ENCODE measurements at places on chromosomes 1 and 21.

- DNase-seq = no peak
These were observed 41.7 kb downstream of the EIF2D start for GRCh38 chr1:206570529-206570928.

DNA sequence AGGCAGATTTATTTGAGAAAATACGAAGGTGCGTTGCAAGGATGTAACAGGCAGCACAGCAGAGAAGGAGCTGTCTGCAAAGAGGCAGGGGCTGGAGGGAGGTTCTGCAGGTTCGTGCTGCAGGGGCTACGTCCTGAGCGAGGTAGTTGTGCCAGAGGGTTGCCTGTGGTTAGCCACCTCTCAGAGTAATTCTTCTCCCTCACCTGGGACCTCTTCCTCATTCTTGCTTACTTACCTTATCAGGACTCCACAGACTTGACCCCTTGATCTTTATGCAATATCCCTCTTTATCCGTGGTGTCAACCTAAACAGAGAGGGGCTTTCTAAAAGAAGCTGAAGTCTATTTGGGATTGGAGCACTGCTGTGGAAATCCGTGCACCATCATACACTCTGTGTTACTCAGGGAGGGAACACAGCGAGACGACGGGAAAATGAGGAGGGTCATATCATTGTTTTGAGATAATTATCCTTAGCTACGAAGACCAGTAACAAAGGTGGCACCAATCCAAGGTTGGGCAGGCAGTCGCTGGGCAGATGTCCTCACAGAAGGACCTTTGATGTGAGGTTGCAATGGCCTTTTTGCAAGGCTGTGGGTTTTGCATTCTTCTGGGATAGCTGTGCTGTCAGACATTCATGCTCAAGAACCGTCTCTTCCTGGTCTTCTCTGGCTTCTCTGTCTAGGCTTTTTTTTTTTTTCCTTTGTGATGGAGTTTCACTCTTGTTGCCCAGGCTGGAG is 82.8 kb downstream of the WDR4 start:
- no peak for DNase-seq

- no peak for DNase-seq
These were observed 42.7 kb downstream of the FAAP20 start for GRCh38 chr1:2151911-2152310.

- DNase-seq = no peak
These were observed 191.2 kb upstream of the SGIP1 start for GRCh38 chr1:66342707-66343106.

GRCh38 chr1:63713627-63714481 is 60.0 kb upstream of the ROR1 start:
- peak; percentile 79 for DNase-seq

GRCh38 chr21:43894206-43894577 is 29.2 kb downstream of the AGPAT3 start:
- no peak for DNase-seq

- no peak for DNase-seq
These were observed 34.8 kb upstream of the HOOK1 start for GRCh38 chr1:59779949-59780348.

- DNase-seq = no peak
These were observed 262.4 kb downstream of the USP25 start for GRCh38 chr21:15992171-15992570.

GRCh38 chr1:211640301-211640630 is 35.2 kb downstream of the NEK2 start:
- DNase-seq = no peak

- peak; percentile 36 for DNase-seq
These were observed 14.0 kb upstream of the ALX3 start for GRCh38 chr1:110084227-110085078.

DNA sequence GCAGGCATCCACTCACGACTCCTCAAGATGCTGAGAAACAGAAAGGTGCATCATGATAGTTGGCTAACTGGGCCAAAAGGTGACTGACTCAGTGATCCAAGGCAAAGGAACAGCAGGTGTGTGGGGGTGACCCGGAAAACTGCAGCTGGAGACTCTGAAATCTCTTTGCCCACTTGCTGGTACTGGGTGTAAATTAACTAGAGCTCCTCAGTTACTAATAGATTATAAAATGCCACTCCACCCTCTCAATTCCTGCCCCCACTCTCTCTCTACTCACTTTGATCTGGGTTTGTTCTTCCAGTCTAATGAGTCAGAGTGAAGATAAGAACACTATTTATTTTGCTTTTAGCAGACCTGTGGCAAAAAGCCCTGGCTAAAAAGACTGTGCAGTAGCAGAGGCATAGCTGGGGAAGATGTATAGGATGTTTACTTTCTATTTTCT is 7.2 kb upstream of the PIGC start:
- DNase-seq = peak; percentile 48

GRCh38 chr1:247324204-247324787 is 7.4 kb downstream of the ZNF496 start:
- no peak for DNase-seq

GRCh38 chr1:172795741-172796140 is 136.8 kb downstream of the FASLG start:
- DNase-seq = no peak

GRCh38 chr1:11611638-11612327 is 42.4 kb downstream of the FBXO2 start:
- DNase-seq = no peak

- DNase-seq = peak; percentile 73
These were observed 47.5 kb upstream of the IPO9 start for GRCh38 chr1:201781437-201781836.

- DNase-seq = no peak
These were observed 194.3 kb downstream of the KCTD3 start for GRCh38 chr1:215761446-215761845.

GRCh38 chr1:74650561-74650960 is 23.0 kb downstream of the ERICH3 start:
- DNase-seq = peak; percentile 1

DNA sequence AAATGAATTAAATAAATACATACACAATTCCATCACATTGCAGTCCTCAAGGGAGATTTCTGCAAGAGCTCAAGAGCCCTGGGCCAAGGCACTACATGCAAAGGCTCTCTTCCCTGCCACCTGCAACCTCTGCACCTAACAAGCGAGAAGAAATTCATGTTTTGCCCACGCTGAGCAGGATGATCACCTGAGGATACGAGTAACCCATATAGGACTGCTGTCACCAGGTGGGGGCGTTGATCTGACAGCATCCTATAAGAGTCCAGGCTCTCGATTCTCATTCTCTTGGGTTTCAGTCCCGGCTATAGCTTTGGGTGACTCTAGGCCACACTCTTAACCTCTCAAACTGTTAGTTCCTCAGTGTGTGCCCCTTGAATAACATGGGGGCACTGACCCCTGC is 18.7 kb upstream of the SPOCD1 start:
- no peak for DNase-seq

GRCh38 chr21:43771698-43772424 is 4.2 kb downstream of the CSTB start:
- DNase-seq = no peak

DNA sequence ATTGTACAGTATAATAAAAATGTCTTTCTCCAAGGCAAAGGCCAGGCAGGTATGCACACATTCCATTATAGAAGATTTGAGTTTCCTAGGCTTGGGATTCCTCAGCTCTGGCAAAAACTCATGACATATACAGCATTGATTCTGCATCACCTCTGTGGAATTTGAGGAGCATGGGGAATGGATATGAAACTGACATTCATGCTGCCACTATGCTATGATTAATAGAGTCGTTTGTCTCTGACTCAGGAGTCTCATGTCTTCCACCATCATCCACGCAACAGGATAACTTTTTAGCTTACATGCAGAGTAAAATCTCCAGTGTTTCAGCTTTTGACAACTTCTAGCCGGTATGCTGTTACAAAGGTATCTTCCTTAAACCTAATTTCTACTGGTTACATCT is 49.8 kb upstream of the ADORA3 start:
- peak; percentile 49 for DNase-seq

DNA sequence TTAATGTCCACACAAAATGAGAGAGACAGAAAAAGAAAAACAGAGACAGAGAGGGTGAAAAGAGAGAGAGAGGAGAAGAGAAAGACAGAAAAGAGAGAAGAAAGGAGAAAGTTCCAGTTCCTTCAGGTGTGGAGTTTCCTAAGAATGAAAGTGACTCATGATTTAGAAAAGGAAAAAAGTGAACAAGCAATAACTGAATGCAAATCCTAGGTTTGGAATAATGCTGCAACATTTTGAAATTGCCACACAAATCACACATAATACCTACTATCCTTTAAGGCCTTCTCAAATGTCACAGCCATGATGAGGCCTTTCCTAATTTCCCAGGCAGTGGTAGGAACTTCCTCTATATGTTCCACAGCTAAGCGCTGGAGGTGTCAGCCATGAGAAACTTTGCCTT is 31.5 kb upstream of the XPR1 start:
- no peak for DNase-seq

- no peak for DNase-seq
These were observed 12.1 kb upstream of the ZNF496 start for GRCh38 chr1:247343801-247344200.

- DNase-seq = no peak
These were observed 273.8 kb downstream of the RPS6KC1 start for GRCh38 chr1:213324859-213325258.

DNA sequence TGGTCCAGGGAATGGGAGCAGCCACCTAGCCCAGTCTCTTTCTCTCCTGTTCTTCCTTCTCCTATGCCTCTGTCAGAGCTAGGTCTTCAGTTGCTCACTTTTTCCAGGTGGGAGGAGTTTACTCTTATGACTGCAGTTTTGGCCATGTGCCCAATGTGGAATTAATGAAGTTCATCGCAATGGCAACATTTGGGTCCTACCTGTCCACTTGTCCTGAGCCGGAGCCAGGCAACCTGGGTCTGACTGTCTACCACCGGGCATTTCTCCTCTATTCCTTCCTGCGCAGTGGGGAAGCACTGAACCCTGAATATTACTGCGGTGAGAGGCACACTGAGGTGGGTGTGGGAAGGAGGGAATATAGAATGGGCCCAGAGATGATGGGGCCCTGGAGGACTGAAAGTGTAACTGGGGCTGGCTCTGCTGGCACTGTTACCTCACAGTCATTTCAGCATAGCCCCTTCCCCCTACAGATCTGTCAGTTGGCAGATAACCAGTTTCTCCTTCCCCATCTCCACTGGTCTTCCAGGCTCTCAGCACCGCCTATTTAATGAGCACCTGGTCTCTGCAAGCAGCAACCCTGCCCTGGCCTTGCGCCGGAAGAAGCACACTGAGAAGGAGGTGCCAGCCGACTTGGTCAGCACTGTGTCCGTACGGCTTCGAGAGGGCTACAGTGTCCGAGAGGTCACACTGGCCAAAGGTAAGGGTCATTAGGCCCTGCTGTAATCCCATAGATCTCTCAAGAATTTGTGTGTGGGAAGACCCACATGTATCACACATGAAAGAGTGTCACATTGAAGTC is 30.1 kb downstream of the SZT2 start:
- no peak for DNase-seq

DNA sequence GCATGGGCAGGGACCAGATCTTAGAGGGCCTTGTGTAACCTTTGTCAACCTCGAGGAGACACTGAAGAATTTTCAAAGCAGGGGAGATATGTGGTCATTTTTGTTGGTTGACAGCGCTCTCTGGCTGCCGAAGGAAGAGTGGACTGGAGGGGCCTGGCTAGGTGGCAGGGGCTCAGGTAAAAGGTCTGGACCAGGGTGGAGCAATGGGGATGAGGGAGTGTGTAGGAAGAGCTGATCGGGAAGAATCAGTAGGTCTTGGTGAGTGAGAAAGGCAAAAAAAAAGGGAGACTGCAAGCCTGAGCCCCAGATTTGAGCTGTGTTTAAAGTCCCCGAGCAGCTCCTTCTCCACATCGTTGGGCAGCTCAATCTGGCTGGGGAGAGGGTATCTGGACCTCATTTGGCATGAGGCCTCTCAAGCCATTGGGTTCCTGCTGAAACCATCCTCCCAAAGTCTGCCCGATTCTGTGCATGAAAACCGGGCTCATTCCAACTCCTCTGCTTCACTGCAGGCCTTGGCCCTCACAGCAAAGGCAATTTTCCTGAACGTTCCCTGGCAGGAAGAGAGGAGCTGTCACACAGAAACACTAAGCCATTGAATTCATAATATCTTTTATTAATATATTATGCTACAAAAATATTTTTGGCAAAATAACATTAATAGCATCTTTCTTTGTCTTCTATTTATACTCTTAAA is 237.1 kb downstream of the TRABD2B start:
- DNase-seq = no peak

GRCh38 chr1:24768873-24769605 is 23.8 kb downstream of the CLIC4 start:
- peak; percentile 39 for DNase-seq

- DNase-seq = no peak
These were observed 338.3 kb downstream of the NEGR1 start for GRCh38 chr1:71944006-71944405.

DNA sequence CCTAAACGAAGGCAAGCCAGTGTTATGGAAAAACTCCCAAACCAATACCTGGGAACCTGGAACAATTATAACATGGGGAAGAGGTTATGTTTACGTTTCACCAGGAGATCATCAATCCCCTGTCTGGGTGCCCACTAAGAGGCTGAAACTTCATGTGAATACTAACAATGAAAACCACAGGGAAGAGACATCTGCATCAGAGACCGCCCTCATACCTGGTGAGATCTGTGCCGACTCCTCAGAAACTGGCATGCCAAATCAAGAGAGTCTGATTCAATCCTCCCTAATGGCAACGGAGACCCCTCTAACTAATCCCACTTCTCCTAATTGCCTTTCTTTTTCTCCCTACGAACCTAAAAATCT is 163.2 kb downstream of the IER5 start:
- DNase-seq = no peak

- no peak for DNase-seq
These were observed 1.4 kb downstream of the ATF3 start for GRCh38 chr1:212609701-212610574.

DNA sequence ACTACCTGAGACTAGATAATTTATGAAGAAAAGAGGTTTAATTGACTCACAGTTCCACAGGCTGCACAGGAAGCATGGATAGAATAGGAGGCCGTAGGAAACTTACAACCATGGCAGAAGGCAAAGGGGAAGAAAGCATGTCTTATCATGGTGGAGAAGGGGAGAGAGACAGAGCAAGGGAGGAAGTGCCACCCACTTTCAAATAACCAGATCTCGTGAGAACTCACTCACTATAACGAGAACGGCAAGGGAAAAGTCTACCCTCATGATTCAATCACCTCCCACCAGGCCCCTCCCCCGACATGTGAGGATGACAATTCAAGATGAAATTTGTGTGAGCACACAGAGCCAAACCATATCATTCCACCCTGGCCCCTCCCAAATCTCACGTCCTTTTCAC is 4.7 kb upstream of the C21orf91 start:
- no peak for DNase-seq

GRCh38 chr1:237527761-237528160 is 363.0 kb downstream of the ZP4 start:
- DNase-seq = peak; percentile 2

DNA sequence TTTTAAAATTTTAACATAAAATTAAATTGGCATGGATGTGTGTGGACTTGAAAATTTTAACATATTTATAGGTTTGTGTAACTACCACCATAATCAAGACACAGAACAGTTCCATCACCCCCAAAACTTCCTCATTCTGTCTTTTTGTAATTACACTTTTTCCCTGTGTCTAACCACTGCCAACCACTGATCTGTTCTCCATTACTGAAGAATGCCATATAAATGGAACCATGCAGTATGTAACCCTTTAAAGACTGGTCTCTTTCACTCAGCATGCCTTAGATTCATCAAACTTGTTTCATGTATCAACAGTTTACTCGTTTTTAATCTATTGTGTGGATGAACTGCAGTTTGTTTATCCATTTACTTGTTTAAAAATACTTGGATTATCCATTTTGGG is 13.0 kb upstream of the AHCYL1 start:
- DNase-seq = no peak

- DNase-seq = peak; percentile 17
These were observed 201.4 kb upstream of the BRINP3 start for GRCh38 chr1:190679044-190679443.

Data from fibroblast of pulmonary artery (primary cell).